Kidney epithelial cell (primary cell): ENCODE measurements at places on chromosomes 13 and 19.

DNA sequence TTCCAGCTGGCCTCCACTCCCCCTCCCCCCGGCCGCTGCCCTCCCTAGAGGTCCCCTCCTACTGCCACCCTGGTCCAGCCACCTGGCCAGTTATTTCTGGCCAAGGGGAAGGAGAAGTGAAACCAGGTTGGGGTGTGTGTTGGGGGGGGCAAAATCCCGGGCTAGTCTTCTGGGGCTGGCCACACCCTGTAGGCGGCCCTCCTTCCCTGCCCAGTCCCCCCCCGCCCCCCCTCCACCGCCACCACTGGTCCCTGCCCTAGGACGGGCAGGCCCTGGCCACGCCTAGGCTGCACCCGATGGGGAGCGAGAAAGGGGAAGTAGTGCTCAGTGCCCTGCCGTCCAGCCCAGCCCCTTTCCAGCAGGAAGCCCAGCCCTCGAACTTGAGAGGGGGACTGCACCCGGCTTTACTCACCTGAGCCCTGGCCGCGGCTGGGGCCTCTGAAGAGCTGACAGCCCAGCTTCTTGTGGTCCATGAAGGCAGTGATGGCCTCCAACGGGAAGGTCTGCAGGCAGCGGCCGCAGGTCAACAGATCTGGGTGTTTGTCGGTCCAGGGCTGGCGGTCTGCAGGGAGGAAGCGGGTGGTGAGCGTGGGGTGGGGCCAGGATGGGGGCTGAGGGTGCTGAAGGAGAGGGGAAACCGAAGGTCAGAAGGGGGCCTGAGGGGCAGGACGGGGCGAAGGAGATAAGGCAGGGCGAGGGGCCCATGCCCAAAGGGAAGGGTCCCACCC, 813 bp downstream of the ZNF296 start:
- no peak for DNase-seq

DNA sequence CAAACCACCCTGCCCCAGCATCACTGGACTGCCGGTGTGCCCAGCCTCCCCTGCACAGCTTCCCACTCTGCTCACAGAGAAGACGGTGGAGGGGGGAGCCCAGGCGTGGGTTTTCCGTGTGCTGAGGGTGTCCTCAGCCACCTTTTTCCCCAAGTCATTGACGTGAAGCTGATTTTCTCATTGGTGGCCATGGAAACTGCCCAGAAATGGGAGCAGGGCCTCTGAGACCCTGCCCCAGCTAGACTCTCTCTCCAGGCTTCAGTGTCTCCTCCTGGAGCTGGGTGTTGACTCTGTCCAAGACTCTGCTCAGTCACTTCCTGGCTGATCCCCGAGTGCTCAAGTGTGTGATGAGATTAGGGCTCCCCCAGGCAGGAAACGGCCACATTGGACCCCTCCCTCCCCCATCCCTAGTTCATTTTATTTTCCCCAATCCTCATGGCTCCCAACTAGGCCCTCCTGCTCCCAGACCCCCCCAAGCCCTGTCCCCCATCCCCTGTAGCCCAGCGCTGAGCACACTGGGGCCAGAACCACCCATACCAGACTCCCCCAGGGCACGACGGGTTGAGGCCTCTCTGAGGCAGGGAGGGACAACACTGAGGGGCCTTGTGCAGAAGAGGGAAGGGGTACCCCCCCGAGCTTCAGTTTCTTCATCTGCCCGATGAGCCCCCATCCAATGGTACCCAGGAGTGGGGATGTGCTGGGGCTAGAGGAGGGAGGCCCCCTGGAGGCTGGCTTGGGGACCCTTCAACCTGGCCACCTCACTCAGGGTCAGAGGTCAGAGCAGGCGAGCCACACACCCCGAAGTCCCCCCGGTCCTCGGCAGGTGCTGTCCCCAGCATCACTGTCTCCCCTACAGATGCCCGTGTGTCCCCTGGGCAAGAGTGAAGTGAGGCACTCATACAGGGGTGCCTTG, 1.2 kb upstream of the F2RL3 start:
- DNase-seq: no peak

GRCh38 chr19:50309396-50310125, 19.6 kb downstream of the KCNC3 start:
- DNase-seq: no peak

DNA sequence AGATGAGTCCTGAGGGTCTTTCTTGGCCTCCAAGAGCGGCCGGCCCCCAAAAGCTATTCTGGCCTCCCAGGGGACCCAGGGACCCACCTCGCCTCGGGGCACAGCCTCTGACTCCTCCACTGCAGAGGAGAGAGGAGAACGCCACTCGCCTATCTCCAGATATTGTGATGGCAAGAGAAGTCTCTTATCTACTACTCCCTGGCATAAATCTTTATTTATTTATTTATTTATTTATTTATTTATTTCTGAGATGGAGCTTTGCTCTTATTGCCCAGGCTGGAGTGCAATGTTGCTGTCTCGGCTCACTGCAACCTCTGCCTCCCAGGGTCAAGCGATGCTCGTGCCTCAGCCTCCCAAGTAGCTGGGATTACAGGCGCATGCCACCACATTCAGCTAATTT, 11.0 kb downstream of the SLC7A9 start:
- no peak for DNase-seq

GRCh38 chr13:108781312-108781711, 151.9 kb downstream of the MYO16 start:
- DNase-seq: no peak

DNA sequence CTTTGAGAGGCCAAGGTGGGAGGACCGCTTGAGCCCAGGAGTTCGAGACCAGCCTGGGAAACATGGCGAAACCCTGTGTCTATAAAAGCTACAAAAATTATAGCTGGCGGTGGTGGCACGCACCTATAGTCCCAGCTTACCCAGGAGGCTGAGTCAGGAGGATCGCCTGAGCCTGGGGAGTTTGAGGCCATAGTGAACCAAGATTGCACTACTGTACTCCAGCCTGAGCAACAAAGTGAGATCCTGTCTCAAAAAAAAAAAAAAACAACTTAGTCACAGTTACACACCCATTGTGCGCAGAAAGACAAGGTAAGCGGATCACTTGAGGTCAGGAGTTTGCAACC, 728 bp upstream of the DENND1C start:
- no peak for DNase-seq

DNA sequence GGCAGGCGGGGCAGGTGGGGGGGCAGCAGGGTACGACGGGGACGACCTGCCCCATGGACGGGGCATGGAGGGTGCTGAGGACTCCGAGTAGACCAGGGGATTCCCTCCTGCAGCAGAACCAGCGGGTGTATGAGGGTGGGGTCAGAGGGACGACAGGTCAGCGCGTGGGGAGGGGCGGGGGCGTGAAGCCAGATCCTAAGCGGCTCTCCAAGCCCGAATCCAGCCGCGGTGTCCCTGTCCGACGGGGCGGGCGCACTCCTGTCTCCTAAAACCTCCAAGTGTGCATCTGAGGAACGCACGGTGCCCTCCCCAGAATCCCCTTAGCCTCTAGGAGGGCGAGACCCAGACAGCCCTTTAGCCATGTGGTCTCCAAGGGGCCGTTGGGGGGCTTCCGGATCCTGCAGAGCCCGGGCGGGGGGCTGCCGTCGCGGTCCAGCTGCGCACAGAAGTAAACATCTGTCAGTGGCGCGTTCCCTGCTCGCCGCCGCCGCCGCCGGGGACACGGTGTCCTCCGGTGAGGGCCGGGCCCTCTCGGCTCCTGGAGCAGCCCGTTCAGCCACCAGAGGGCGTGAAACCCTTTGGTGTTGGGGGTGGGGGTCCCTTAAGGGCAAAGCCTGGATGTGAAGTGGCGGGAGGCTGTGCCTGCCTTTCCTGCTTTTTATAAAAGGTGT, 730 bp downstream of the NRTN start:
- no peak for DNase-seq

GRCh38 chr19:1324806-1325567, 39.3 kb downstream of the EFNA2 start:
- DNase-seq: no peak

DNA sequence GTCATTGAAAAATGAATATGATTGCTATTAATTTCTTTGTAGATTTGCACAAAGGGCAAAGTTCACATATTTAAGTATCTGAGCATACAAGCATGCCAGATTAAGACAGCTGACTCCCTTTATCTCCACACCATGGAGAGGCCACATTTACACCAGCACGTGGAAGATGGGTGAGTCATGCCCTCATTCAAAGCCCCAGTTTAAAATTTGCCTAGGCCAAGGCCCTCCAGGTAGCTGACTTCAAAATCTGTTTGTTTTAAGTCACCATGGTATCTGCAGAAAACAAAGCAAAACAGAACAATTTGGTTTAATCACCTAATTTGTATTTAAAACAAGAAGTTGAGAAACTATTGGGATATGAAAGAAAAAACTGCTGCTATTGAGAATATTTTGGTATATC, 109.2 kb downstream of the ESD start:
- no peak for DNase-seq

DNA sequence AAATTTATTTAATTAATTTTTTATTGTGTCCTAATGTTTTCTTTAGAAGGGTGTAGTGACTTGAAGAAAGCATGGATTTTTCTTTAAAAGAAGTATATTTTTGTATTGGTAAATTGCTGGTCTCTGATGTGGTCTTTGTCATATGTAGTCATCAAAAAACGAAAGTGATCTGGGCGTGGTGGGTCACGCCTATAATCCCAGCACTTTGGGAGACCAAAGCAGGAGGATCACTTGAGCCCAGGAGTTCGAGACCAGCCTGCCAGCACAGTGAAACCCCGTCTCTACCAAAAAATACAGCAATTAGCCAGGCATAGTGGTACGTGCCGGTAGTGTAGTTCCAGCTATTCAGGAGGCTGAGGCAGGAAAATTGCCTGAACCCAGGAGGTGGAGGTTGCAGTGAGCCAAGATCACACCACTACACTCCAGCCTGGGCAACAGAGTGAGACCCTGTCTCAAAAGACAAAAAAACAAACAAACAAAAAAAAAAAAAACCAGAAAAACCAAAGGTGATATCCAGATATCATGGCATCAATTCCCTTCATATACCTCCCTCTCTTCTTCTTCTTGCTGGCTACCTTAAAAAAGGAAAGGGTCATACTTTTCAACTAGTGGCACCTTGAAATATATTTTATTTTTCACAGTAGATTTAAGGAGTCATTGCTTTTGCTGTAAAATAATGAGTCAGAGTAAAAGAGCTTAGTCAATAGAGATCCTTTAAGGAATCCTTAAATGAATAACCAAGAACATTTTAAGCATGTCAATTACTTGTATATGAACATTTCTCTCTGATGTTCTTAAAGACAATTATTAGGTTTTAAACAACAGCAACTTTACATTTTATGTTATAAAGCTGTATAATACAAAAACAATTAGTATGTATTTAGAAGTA, 19.9 kb downstream of the KCTD4 start:
- no peak for DNase-seq

DNA sequence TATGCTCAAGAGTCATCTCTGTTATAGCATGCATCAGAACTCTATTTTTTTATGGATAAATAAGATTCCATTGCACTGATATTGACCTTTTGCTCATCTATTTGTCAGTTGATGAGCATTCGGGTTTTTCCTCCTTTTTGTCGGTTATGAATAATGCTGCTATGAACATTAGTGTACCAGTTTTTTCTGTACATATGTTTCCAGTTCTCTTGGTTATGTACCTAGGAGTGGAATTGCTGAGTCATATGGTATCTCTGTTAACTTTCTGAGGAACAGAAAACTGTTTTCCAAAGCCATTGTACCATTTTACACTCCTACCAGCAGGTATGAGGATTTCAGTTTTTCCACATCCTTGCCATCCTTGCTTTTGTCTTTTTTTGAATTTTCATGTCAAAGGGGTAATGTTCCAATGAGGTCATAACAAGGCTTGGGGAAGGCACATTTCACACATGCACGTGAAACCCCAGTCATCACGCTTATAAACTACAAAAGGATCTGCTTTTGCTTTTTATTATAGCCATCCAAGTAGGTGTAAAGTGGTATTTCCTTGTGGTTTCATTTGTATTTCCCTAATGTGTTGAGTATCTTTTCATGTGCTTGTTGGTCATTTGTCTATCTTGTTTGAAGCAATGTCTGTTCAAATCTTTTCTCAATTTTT, 14.6 kb downstream of the KBTBD7 start:
- DNase-seq: no peak

GRCh38 chr19:7456964-7457541, 31.8 kb downstream of the PEX11G start:
- no peak for DNase-seq

GRCh38 chr13:55705971-55706370, 1434.7 kb upstream of the PRR20A start:
- no peak for DNase-seq

DNA sequence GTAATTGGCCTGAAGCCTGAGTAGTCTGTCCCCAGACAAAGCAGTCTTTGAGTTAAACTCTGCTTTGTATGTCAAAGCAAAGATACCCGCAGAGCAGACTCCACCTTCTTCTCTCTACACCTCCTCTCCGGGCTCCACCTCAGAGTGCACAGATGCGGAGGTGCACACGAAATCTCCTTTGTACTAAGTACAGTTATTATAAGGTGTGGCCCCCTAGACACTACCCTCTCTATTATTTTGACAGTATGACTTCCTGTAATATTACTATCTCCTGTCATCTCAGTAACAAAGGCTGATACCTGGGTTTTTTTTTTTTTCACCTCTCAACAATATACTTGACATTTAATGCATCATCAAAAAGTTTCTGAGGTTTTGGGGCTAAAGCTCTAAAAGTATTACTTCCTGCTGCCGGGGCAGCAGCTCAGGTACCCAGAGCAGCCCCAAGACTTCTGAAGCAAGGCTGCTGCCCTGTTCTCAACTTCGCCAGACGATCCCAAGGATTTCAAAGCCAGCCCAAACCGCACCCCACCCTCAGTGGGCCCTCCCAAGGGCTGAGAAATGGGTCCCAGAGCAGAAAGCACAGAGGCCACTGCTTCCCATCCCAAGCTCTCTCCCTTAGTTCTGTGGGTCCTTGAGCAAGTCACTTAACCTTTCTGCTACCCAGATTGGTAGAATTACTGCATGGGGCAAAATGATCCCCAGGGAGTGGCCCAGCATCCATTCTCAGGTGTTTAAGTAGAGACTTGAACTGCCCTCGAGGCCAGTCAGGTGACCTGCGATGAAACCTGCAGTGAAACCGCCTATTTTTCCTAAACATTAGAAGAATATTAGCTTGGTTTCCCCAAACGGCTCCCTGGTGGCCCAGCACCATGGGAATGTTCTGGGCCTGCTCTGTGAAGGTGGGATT, 180.6 kb downstream of the FOXO1 start:
- no peak for DNase-seq

DNA sequence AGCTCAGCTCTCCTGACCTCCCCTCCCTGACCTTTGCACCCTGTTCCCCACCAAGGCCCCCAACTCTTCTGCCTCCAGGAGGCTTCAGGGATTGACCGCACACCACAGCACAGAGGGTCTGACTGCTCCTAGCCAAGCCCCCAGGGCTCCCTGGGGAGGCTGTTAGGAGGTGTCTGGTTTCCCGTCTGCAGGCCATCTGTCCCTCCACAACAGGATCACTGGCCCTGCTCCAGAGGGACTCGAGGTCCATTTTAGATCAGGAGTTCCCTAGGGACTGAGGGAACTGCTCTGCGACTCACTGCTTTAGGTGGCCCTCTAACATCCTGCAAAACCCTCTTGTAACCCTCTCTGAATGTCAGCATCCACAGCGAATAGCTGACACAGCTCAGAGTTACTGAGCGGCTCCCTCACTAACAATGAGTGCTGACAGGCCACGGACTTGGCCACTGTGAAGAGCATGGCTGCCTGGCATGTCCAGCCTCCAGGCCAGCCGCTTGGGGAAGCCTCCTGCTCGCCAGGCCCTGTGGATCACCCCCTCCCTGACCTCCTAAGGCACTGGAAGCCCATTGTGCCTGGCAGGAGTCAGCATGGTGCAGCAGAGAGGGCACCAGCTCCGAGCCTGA, 17.7 kb downstream of the GRIK5 start:
- no peak for DNase-seq
